GF-D8 (cell line): ENCODE measurements at places on chromosomes 4 and X.

DNA sequence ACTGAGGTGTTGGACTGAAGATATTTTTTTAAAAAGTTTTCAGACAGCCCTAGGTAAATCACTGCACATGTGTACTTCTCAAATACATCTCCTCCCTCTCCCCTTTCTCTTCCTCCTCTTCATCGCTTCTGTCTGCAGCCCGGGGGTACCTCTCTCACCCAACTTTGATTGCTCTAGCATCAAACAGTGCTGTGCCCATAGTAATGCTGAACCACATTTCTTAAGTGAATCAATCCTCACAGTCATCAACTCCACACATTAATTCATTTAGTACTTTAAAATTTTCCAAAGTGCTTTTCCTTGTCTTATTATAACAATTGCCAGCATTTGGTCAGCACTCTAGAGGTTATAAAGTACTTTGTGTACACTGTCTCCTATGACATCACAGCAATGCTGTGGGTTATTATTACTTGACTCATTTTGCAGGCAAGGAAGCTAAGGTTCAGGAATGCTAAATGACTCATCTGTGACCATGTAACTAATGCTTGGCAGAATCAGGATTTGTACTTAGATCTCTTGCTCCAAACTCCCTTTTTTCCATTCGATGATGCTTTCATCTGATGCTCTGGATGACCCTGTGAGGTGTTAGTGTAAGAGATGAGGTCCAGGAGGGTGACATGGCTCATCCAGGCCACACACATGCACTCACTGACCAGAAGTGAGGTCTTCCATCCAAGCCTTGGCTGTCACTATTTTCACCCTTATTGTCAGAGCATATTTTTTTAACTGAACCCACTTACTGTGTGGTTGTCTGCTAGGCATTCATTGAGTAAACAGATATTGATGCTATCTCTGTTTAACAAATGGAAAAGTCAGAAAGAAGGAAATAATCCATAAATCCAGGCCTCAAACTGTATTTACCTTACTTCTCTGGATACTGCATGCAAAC, 58.8 kb downstream of the RHOH start:
- no peak for DNase-seq

DNA sequence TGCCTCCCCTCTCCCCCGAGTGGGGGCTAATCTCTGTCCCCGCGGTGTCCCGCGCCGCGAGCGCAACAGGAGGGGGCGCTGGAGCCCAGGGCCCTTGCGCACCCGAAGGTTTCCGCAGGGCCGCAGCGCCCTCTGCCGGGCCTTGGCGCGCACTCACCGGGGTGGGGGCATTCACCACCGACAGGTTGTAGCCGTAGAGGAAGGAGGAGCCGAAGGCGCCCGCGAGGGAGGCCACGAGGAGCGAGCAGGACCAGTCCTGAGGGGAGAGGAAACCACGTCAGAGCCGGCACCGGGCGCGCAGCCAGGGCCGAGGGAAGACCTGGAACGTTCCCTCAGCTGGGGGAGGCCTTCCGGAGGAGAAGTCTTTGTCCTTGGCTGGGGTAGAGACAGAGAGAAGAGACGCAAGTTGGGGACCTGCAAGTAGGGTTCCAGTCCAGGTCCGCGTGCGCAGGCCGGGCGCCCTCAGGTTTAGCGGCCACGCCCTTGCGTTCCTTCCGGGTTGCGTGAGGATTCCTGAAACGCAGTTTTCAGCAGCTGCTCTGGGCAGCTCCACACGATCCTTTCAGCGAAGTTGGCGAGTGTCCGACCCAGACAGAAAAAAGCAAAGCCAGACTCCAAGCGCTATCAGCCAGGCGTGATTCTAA, 2.4 kb downstream of the SLC2A9 start:
- DNase-seq, result peak; percentile 91

DNA sequence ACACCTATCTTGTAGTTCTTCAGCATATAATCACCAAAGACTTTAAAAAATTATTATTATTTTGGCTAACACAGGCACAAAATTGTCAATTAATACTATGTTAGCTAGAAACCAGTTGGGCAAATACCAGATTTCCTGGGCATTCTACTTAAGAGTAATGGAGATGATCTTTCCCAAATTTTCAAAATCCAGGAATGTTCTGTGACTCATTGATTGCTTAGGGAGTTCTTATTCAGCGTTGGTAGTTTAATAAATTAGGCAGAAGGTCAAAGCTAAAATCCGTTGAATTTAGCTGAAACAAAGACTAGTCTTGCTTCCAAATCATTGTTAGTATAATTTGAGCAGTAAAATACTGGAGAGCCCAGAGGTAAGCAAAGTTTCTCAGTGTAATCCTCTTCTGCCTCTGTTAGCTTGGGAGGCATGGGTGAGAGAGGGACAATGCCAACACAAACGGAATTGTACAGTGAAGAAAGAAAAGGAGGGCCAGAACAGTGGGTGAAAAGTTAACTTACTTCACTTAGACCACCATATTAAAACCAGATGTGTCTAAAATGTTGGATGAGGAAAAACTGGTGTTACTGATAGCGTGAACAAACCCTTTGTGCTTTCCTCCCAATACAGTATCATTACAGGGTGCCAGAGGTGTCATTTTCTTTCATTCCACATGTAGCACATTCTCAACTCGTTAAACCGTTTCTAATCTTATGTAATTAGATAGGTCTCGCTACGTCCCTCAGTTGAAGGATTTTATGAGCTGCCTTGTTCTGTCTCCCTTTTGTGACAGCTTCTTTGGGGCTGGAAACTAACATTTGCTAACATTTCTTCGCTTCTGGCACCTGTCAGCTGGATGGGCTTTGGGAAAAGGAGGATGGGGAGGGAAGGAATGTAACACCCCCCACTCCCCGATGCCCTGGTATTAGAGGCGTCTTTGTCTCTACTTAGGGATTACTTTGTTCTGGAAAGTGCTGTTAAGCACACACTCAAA, 87.4 kb upstream of the CITED1 start:
- no peak for DNase-seq

- no peak for DNase-seq
Observed at GRCh38 chr4:89563431-89563830, 255.8 kb upstream of the GPRIN3 start.

- no peak for DNase-seq
Observed at GRCh38 chrX:49082271-49082871, 2.7 kb upstream of the WDR45 start.
